ENCODE measurements at places on chromosomes 4 and X.

DNA sequence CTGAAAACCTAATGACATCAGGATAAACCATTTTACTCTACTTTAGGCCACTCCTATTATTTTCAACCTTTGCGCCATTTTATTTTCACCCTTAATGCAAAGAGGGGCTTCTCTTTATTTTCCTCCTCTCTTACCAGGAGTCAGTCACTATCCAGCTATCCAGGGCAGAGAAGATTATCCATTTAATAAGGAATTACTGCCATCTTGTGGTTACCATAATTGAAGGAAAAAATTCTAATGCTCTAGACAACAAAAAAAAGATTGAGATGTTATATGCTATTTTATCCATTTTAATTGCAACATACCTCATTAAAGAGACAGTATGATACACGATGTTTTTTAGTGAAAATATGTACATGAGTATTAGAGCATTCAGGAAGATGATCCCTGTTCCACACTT lies 514.5 kb upstream of the FAM241A start:
- no peak for DNase-seq

GRCh38 chrX:121823406-121823805 lies 776.0 kb downstream of the GLUD2 start:
- DNase-seq = no peak

- no peak for DNase-seq
Measured at GRCh38 chr4:26377328-26378311, 56.8 kb downstream of the RBPJ start.

GRCh38 chr4:142532054-142532453 lies 314.0 kb downstream of the INPP4B start:
- no peak for DNase-seq

DNA sequence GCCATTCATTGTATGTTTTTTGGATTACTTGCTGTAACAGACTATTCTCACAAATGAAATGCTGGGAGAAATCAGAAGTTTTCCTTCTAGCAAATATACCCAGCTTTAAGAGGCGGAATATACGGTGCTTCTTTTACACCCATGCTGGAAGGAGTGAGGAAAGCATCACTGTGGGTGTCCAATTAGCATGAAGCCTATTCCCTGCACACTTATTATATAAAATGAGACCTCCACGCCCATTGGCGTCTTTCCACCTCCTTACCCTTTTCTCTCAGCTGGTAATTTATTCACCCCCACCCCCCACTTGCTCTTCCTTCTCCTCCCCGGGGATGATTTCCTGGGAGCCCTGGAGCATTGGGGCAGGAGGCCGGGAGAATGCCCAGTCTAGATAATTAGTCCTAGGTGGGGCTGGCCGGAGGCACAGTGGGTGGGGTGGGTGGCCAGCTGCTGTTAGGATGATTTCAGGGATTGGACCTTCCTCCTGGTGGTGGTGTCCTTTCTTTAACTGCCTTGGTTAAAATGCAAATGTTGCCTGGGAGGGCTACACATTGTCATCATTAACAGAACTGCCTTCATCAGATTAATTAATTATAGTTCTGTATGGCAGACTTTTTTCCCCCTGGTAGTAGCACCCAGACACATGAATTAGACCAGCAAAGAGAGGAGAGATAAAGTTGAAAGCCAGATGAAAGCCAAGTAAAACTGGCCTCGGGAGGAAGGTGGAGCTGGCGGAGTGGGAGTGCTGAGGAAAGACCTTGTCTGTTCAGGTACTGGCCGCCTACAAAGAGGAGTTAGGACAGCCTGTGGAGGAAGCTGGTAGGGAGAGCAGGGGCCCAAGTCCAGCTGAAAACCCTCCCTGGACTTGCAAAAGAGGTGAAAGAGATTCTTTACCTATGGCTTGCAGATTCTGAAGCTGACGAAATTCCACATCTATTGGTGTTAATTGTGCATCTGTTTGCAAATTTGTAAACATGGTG lies 11.4 kb downstream of the SHROOM2 start:
- DNase-seq = no peak

DNA sequence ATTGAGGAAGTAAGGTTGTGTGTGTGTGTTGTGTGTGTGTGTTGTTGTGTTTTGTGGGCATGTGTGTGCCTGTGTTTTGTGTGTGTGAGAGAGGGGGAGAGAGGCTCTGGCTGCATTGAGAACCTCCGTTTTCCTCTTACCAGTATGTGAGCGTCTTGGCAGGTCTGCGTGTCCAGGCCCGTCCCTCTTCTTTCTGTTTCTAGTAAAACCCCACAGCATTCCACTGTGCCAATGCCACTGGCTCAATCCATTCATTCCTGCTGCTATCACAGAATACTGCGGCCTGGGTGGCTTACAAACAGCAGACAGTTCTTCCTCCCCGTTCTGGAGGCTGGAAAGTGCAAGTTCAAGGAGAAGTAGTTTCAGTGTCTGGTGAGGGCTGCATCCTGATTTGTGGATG lies 15.5 kb upstream of the HTRA3 start:
- DNase-seq = no peak

DNA sequence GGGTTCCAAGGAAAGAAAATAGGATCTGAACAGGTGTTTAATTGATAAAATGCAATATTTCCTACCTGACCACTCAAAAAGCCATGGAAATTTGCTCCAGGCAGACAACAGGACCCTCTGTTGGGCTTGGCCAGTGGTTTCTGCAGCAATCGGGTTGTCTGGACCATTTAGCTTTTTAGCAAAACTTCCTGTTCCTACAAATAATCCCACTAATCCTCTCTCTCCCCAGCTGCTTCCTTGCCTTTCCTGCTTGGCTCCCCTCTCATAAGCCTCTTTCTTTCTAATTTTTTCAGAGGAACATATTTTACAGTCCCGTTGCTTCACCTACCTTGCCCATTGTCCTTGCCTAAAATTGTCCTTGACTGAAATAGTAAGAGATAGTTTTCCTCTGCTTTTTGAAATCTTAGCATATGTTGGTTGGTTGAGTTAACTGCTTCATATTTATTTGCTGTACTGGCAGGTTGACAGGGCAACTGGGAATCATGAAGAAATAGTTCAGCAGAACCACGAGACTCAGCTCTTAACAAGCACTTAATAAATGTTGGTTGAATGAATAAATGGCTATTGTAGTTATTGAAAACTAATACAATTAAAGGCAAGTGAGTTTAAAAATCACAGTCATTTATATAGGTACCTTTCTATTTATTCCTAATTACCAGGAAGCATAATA lies 259.8 kb downstream of the KCNIP4 start:
- DNase-seq = no peak

DNA sequence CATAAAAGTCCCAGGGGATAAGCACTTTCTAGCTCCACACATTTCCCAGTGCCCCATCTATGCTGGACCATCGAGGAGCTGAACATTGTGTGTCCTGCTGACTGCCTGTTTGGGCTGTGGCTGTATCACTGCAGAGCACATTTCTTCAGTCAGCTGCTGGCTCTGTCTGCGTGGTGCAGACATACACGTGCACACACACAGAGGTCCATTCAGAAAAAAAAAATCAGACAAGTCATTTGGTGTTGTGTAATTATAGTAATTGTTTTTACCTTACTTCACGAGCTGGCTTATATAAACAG lies 1.1 kb upstream of the PDLIM3 start:
- DNase-seq = no peak

DNA sequence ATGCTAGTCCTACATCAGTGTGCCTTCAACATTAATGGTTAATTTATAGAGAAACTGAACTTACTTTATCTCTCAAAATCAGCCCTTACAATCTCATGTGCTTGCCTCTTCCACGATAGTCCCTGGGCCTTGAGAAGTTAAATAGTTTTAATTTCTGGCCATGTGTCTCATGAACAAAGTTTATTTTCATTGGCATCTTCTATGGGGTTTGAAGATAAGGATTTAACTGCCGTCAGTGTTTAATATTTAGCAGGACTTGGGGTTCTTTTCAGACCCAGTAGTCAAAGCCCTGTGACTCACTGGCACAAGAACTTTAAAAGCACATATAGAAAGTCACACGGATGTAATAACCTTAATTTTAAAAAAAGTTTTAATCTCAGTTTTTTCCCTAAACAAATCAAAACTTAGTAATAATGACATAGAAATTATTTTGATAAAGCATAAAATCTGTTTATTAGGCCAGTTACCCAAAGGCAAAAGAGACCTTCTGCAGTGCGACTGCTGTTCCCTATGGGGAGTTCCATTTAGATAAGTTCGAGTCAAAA lies 10.1 kb upstream of the MPP1 start:
- DNase-seq = no peak

GRCh38 chr4:94680176-94680862 lies 77.4 kb upstream of the BMPR1B start:
- no peak for DNase-seq

- no peak for DNase-seq
Measured at GRCh38 chr4:127069675-127070074, 563.1 kb upstream of the INTU start.

- no peak for DNase-seq
Measured at GRCh38 chr4:83855044-83855443, 319.1 kb downstream of the GPAT3 start.

DNA sequence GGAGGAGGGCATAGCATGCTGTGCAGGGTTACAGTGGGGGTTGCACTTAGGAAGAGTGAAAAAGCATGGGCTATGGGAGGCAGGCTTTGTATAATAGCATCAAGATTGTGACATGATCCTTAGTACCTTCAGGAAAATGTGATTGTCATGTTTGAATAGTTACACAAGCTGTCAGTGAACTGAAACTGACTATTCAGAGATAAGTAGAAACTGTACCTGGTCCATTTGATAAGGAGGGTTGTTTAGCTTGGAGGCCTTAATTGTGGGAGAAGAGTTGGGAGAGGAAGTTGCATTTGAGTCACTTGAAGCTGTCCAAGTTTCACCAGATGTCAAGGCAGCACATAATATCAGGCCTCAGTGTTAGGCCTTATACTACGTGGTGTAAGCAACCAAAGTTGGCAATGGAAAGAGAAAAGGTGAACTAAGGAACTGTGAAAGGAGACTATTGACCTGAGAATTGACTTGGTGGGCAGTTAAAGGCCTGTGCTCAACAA lies 85.0 kb downstream of the TEX13C start:
- no peak for DNase-seq

- DNase-seq = no peak
Measured at GRCh38 chr4:24405341-24405740, 179.0 kb downstream of the DHX15 start.

- no peak for DNase-seq
Measured at GRCh38 chr4:159725571-159725970, 622.7 kb downstream of the RAPGEF2 start.
